Cortex of kidney (tissue), 1 donor: ENCODE measurements at places on chromosomes 12 and 14.

DNA sequence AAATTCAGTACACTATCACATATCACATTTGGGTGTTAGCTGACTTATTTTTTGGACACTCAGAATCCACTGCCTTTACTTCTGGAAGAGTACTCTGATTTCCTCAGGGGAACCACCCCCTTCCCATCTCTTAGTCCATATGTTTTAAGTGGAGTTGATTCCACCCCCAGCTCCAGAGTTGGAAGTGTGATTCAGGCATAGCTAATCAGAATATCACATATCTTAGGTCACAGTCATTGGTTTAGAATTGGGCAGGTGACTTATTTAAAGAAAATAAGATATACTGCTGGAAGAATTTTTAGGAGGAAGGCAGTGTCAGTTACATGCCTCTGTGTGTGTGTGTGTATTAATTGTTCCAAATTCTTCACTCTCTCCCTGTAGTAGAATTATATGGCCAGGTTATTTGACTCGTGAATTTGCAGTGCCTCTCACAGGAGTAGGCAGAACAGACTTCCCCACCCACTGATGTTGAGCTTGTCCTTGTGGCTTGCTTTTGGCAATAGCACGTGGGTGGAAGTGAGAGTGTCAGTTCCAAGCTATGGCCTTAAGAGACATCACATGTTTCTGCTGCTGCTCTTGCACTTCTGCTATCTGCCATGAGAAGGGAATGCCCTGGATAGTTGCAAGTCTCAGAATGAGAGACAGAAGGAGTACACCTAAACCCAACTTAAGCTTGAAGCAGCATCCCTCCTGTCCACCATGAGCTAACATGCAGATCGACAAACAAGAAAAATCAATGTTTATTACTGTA, 6.4 kb upstream of the GAS2L3 start:
- DNase-seq, result no peak

DNA sequence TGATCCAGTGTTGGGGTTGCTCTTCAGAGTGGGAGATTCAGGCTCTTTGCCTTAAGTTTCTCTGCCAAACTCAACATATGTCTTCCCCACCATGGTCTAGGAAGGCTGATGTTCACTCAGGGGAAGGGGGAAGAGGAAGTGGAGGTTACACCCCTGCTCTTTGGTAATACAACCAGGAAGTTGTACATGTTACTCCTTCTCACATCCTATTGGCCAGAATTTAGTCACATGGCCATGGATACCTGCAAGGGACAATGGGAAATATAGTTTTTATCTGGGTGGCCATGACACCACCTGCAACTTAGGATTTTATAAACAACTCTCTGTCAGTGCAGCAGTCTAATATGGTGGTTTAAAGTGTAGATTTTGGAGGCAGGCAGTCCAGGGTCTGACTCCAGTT, 150.9 kb downstream of the TBX5 start:
- no peak for DNase-seq

DNA sequence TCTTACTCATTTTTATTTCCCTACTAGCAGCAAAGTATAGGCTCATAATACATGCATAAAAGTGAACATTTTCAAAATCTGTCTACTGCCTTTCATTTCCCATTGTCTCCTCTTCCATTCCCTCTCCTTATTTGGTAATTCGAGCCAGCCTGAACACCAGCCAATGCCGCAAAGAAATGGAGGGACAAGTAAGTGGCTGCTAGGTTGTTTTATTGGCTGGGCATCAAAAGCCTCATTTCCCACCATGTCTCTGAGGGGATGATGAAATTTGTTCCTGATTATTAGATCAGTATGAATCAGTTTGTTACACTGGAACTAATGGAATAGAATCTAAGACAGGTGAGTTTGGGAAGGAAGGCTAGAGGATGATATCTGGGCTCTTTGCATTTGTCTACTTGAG, 143.5 kb downstream of the KCNA5 start:
- no peak for DNase-seq

- DNase-seq, result no peak
Measured at GRCh38 chr12:100539202-100539601, 34.3 kb upstream of the GAS2L3 start.

- DNase-seq, result no peak
Measured at GRCh38 chr14:98792171-98792570, 479.8 kb downstream of the BCL11B start.

GRCh38 chr14:90555126-90556011, 158.5 kb downstream of the CALM1 start:
- DNase-seq, result no peak

DNA sequence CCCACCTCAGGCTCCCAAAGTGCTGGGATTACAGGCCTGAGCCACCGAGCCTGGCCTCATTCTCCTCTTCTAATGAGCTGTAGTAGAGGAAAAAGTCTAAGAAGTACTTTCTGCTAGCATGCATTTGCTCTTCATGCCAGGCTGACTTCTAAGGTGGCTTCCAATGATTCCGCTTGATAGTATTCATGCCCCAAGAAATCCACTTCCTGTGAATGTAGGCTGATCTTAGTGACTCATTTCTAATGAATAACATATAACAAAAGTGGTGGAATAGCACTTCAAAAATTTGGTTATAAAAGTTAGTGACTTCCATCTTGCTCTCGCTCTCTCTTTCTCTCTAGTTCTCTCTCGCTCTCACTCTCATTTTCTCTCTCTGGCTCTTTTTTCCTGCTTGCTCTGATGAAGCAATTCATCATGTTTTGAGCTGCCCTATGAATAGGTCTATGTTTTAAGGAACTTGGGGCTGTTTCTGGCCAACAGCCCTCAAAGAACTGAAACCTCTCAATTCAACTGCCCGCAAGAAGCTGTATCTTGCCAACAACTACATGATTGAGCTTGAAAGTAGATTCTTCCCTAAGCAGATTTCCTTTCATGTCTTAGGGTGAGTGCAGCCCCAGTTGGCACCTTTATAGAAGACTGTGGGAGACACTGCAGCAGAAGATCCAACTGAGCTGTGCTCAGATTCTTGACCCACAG, 282.9 kb downstream of the RMST start:
- no peak for DNase-seq

GRCh38 chr14:63705561-63706070, 22.2 kb downstream of the SGPP1 start:
- no peak for DNase-seq

DNA sequence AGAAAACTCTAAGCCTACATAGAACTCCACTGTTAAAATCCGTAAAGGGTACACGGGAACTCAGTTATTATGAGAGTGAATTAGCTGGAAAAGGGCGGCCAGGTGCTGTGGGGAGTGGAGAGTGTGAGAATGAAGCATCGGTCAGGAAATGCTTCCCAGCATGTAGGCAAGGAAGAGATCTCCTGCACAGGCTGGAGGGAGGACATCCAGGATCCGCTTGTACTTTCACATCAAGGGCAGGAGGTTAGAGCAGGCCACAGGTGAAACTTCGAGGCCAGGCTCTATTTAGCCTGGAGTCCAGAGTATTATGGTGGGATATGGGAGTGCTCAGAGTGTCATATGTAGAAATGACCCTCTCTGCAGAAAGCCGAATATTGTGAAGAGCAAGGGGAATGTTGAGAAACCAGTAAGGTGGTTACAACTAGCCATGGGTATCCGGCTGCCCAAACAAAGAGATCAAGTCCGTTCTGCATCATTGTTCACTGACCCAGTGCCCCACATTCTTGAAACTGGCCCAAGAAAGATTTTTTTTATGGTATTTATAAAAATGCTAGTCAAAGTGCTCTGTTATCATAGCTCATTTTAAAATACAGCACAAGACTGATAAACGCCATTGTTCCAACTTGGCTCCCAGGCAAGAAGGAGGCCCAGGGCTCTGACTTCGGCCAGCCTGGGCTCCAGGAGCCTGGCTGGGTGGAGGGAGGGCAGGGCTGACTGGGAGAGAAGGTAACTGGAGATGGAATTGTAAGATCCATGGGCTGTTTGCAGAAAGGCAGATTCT, 79.4 kb upstream of the HIF1A start:
- DNase-seq, result no peak

GRCh38 chr12:119089380-119090013, 89.2 kb upstream of the HSPB8 start:
- DNase-seq, result no peak

- DNase-seq, result no peak
Measured at GRCh38 chr12:27077586-27077985, 4.8 kb downstream of the C12orf71 start.

GRCh38 chr12:107732365-107732764, 28.6 kb downstream of the PRDM4 start:
- no peak for DNase-seq

DNA sequence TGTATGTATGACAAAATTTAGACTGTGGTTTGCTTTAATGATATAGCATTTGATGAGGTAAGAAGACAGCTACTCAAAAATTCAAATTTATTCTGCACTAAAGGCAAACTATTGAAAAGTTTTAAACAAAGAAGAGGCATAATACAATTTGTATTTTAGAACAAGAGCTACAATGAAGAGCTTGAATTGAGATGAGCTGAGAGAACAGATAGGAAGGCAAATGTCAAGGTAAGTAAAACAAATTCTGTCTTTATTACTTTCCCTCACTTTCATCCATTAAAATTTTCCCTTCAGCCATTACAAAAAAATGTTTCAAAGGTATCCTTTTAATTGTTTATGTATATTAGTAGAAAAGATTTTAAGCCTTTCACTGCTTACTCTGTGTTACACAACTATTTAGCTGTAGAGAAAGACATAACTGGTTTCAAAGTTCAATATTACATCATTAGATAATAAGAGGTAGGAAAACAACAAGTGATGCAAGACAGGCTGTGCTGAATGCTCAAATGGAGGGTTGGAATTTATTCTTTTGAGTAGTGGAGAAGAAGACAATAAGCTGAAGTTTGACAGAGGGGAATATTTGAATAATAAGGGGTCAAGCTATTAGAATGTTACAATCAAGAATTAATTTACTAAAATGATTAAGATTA, 1334.1 kb downstream of the FSCB start:
- no peak for DNase-seq

DNA sequence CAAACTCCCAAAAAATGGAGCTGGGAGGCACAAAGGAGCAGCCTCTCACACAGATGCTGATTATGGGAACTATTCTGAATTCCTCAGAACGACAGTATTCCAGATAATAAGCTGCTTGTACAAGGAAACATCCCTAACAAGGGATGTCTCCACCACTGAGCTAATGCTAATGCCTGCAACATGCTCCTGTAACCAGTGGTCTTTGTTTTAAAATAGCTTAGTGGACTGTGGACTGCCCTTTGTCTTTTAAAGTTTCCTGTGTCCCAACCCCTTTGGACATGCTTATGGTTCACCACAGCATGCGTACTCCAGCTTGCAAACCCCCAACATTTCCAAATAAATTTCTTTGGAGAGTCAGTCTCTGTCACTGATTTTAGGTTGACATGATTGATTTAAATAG, 16.4 kb upstream of the PITPNM2 start:
- no peak for DNase-seq

- DNase-seq, result no peak
Measured at GRCh38 chr12:116880213-116880816, 926 bp downstream of the HRK start.

- DNase-seq, result no peak
Measured at GRCh38 chr14:34050606-34051005, 99.7 kb upstream of the EGLN3 start.

GRCh38 chr12:46657453-46658411, 168.1 kb downstream of the SLC38A4 start:
- DNase-seq, result no peak

DNA sequence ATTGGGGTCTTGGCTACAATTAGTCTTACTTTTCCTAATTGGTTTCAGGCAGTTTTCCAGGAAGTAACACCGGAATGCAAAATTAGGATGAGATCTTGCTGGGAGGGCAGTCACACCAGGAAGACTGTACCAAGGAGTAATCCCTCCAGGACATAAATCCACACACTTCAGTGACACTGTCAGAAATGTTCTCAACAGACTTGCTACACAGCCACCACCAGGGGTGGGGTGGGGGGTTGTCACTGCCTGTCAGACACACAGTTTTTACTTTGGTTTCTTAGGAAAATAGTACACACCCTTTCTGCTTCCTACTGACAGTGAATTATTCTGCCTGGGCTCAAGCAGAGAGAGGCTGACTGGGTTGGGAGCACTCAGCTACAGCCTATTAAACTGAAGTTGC, 102.9 kb upstream of the CCDC196 start:
- no peak for DNase-seq

DNA sequence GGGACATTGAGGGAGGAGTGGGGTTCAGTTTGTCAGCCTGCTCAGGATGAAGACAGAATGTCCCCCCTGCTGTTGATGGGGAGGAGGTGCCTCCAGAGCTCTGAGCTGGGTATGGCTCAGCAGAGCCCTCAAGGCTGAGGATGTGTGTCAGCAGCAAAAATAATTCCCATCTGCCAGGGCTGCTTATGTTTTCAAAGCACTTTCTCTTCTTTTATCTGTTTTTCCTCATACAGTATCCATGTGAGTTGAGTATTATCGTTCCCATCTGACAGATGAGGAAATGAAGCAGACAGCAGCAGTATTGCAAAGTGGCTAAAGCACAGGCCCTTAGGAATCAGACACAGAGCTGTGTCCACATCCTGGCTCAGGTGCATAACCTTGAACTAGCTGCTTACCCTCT, 94.1 kb downstream of the SLC8A3 start:
- DNase-seq, result no peak

DNA sequence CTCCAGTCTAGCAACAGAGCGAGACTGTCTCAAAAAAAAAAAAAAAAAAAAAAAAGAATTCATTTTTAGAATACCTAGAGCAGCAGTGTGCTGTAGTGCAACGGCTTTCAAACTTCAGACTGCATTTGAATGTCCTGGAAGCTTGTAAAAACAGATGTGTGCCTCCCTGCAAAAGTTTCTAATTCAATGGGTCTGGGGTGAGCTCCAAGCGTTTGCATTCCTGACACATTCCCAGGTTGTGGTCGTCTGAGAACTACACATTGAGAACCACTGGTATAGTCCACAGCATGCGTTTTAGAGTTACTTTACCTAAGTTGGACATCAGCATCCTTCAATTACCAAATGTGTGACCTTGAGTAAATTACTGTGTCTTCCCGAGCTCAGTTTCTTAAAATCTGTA, 816.8 kb downstream of the NRXN3 start:
- DNase-seq, result no peak

DNA sequence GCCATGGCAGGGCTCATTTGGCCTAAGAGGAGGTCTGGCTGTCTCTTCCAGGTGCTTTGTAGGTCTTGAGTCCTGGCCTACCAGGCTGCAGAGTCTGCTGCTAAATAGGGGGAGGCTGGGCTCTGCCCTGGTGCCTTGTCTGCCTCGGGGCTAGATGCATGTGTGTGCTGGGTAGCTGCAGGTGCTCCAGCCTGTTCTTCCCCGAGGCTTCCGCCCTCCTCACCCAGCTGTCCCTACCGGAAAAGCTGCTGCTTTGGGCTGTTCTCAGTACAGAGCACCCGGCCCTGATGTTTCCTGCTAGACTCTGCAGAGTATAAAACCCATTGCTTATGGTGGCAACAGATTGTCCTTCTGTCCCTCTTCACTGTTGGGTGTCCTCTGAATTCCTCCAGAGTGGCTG, 37.7 kb downstream of the RAB35 start:
- no peak for DNase-seq

DNA sequence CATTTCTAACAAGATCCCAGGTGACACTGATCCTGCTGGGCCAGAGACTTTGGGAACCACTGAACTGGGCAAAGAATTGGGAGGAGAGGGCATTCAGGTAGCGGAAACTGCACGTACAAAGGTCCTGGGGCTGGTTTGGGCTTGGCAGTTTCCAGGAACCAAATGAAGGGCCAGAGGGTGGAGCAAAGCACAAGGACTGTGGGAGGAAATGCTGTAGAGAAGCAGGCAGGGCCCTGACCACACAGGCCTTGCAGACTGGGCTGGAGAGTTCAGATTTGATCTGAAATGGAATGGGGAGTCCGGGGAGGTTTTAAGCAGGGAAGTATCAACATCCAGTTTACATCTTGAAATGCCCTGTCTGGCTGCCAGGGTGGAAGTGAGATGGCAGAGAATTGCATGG, 195.1 kb downstream of the PHETA1 start:
- no peak for DNase-seq

- no peak for DNase-seq
Measured at GRCh38 chr12:76555797-76556196, 3.8 kb downstream of the OSBPL8 start.
